ENCODE measurements at places on chromosomes 1 and 21.

- no peak for DNase-seq
These were observed 68.4 kb upstream of the SSBP3 start for GRCh38 chr1:54474310-54475251.

- no peak for DNase-seq
These were observed 76.9 kb upstream of the TNFSF18 start for GRCh38 chr1:173127369-173128307.

DNA sequence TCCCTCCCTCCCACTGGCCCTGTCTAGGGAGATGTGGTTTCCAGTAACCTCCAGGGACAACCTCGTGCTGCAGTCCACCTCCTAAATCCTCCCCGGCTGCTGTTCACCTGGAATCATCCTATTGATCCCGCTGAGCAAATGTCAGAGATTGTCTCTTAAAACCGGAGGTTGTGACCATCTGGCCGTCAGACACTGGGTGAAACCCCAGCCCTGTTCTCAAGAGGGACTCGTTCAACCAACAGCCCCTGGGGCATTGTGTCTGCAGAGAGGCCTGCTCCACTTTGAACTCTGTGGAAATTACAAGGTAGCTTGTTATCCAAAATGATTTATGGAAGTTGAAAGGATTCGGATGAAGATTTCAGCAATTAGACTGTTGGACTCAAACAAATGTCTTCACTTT, 498.0 kb downstream of the MATN1 start:
- no peak for DNase-seq

GRCh38 chr1:230940848-230941247, 37.8 kb downstream of the TTC13 start:
- DNase-seq: no peak

GRCh38 chr1:219372916-219373615, 199.4 kb downstream of the LYPLAL1 start:
- DNase-seq: no peak

DNA sequence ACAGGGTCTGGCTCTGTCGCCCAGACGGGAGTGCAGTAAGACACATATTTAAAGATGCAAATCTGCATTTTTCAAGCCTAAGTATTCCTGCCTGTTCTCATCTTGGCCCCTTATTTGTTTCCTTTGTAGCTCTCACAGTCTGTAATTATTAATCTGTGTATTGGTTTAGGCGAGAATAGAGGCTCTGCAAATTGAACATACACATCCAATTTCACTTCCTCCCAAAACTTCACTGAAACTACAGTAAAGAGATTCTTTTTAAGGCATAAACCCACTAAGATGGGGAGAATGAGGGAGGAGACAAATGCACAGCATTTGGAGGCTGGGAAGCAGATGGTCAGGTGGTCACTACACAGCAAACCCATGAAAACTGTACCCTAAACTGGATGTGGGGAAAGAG, 21.0 kb downstream of the HMGN2 start:
- no peak for DNase-seq

GRCh38 chr1:40553017-40553416, 21.6 kb downstream of the ZNF684 start:
- DNase-seq: no peak

GRCh38 chr1:46522969-46523320, 28.5 kb downstream of the KNCN start:
- DNase-seq: no peak

- DNase-seq: peak; percentile 6
These were observed 20.6 kb downstream of the CLCA1 start for GRCh38 chr1:86489242-86489878.

DNA sequence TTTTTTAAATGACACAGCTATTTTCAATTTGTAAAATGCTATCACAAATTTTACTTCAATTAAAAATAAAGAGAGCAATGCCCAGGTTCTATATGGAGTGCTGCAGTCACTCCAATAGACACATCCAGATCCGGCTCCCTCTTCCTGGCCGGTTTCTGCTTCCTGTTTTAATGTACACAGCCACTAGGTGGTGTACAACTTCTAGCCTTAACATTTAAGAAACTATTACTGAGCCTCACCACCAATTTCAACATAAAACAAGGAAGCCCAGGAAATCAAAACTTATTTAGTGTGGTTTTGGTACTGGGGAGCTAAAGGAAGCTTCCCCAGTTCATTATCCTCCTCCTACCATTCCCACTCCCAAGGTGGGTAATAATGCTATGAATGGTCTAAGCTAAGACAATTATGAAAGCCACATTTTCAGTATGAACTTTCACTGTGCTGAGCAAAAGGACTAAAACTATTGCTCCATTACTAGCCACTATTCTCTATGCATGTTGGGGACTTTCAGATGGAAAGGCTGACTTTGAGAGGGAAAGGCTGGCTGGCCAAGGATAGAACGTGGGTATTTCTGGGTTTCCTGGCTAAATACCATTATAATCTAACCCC, 25.5 kb upstream of the MTMR11 start:
- peak; percentile 87 for DNase-seq

GRCh38 chr1:221823149-221823548, 81.3 kb upstream of the DUSP10 start:
- no peak for DNase-seq

DNA sequence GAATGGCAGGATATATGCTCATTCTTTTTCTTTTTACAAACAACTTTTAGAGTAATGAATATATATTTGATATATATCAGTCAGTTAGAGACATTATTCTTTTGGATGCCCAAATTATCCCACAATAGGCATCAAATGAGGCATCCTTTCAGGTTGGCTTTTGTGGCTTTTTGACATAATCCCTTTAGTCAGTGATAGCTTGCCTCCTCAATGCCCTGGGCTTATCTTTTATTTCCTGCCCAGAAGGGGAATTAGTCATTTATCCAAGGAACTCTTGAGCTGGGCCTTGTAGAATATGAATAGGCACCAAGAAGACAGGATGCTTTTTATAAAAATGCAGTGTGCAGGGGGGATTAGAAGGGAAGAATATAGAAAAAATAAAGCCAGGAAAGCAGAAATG, 22.2 kb downstream of the EPHX4 start:
- DNase-seq: no peak

- no peak for DNase-seq
These were observed 287.5 kb downstream of the PTGER3 start for GRCh38 chr1:70760154-70760553.

DNA sequence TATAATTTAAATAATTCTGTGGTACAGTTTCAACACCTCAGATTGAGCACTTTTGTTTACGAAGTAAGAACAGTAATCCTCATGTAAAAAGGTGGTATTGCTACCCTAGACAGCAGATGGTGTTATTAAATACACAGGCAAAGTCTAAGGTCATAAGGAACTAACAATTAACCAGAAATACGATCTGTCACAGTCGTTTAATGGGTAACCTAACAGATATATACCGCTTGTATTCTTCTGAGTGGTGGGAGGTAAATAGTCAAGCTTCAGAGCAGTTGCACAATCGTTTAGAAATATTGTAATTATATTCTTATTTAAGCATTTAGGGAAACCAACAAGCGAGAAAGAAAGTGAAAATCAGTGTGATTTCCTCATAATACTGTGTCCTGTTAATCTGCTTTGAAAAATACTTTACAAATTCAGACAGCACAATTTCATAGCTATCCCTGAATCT, 9.8 kb upstream of the IRF2BP2 start:
- DNase-seq: no peak

- DNase-seq: no peak
These were observed 2.7 kb upstream of the HDGF start for GRCh38 chr1:156754219-156754618.

GRCh38 chr1:64956733-64957441, 9.5 kb downstream of the JAK1 start:
- DNase-seq: no peak

GRCh38 chr1:174652569-174653280, 205.0 kb downstream of the GPR52 start:
- DNase-seq: no peak

DNA sequence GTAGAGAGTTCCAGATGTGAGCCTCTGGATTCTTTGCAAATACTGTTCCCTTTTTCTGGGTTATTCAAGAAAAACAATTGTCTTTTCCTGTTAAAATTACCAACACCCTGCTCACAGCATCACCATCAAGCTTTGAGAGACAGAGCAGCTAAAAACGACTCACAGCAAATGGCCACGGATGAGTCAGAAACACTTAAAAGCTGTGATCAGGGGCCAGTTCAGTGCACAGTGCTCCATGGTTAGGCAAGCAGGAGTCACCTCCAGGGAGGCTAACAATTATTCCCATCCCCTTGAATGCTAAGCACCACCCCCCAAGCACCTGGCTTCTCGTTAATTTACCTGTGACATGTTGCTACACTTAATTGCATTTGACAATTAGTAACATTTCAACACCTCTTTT, 128.4 kb upstream of the CAMK1G start:
- DNase-seq: no peak

- peak; percentile 28 for DNase-seq
These were observed 107.3 kb downstream of the FNBP1L start for GRCh38 chr1:93554883-93555872.

DNA sequence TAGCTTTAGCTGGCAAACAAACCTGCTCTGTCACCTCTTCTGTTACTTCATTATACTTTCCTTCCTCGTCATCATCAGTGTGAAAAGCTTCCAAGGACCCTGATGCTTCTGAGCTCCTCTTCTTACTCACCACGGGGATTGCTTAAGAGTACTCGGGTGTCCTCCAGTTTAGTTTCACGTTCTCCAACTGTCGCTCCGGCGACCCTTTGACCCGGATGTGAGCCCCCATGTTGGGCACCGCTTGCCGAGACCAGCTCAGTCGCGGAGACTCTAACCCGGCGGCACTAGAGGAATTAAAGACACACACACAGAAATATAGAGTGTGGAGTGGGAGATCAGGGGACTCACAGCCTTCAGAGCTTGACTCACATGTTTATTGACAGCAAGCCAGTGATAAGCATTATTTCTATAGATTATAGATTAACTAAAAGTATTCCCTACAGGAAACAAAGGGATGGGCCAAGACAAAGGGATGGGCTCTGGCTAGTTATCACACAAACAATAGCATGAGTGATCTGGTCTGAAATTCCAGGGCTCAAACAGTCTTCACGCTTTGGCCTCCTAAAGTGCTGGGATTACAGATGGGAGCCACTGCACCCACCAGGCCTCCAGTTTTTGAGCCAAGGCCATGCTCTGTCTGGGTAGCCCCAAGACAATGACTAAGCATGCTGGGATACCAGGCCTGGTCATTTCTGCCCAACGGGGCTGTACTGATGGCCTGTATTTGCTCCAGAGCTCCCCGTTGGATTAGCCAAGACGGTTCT, 30.1 kb upstream of the ENO1 start:
- DNase-seq: no peak

- DNase-seq: no peak
These were observed 60.0 kb upstream of the NTPCR start for GRCh38 chr1:232890340-232890943.

DNA sequence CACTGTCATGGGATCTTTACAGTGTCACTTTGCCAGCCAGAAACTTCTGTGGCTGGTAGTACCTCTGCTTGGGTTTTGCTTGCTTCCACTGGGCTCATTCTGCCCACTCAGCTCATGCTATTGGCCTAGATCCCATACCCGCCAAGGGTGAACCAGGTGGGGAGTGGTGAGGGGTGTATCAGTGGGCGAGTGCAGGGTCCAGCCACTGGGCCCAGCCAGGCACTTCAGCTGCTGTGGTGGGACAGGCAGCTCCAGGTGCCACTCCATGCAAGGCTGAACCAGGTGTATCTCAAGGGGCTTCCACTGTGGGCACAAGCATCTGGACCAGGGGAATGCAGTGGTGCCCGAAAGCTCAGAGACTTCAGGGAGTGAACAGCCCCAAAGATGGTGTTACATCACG, 398.2 kb downstream of the NCAM2 start:
- DNase-seq: no peak

DNA sequence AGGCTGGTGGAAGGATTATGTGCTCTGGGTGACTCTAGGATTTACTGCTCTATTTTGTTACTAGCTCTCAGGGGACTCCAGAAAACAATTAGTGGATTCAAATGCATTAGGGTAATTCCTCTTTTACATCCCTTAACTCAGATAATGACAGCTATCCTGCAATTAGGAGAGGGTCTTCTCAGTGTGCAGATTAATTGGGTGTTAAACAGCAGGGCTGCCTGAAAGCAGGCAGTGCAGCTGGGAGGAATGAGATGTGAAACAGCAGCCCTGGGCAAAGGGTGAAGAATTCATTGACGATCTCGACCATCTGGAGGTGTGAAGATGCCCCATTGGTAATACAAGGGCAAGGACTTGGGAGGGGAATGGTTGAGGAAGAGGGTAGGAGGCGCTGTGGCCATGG, 66.1 kb downstream of the HTR6 start:
- no peak for DNase-seq

GRCh38 chr1:89487972-89488371, 36.7 kb upstream of the LRRC8B start:
- no peak for DNase-seq

DNA sequence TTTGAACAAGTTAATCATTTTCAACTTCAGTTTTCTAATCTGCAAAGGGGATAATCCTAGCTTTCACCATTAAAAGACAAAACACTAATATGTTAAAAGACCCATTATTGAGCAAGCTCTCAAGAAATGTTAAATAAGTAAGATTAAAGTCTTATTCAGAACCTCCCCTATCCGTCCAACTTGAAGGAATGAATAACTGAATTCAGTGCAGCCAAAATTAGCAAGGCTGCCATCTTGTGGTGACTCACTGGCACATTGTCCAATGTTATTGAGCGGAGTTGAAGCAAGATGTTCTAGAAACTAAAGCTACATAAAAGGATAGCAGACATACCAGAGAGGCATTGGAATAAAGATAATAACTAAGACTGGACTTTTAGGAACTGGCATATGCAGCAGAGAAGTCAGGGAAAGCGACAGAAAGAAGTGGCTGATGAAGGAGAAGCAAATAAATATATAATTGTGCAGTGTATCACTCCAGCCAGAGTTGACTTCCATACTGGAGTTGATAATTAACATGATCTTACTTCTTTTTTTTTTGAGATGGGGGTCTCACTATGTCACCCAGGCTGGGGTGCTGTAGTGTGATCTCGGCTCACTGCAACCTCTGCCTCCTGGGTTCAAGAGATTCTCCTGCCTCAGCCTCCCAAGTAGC, 8.2 kb upstream of the CAP1 start:
- peak; percentile 83 for DNase-seq

DNA sequence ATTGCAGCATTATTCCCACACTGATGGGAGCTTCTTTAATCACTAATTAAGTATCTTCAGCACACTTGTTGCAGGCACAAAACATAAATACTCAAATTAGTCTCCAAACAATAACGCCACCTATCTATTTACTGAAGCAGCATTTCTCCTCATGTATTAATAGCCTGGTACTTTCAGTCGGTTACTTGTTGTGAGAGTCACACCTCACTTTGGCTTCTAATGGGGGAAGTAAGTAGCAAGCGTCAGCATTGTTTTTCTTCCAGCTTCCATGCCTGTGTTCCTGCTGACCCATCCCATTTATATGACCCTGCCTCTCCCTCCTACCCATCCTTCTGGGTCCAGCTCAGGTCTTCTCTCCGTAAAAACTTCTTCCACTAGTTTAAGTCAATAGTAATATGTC, 31.9 kb upstream of the DENND1B start:
- DNase-seq: no peak

- no peak for DNase-seq
These were observed 86.4 kb downstream of the TMEM53 start for GRCh38 chr1:44587796-44588460.

GRCh38 chr1:33402206-33402605, 28.7 kb downstream of the PHC2 start:
- no peak for DNase-seq

Data from Karpas-422 (cell line).